AG09309 (cell line): ENCODE measurements at places on chromosomes 5 and 9.
A peak's percentile ranks its signal among the peaks of the same experiment; 100 is the strongest.

GRCh38 chr5:163614787-163615186 is 109.4 kb downstream of the MAT2B start:
- no peak for DNase-seq

DNA sequence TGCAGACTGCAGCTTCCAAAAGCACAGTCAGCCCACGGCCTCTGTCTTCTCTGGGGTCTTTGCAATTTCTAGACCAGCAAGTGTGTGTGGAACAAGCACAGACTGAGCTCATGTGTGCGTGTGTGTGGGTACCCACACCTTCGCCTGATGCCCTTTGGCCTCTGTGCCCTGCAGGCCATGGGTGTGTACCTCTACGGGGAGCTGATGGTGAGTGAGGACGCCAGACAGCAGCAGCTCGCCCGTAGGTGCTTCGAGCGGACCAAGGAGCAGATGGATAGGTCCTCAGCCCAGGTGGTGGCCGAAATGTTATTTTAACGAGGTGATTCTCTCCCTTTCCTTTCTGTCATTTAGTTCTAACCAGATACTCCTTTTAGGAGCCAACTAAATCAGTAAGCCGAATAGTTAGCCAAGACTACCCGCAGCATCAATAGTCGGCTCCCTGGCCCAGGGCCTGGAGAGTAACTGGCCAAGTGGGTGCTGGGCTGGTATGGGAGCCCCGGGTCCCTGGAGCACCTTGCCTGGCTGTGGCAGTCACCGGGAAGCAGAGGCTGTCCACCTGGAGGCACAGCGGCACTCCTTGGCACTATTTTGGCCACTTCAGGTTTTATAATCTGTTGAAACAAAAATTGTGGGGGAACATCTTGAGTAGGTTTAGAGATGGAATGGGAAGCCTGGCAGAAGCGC is 235.0 kb downstream of the FANCC start:
- no peak for DNase-seq

DNA sequence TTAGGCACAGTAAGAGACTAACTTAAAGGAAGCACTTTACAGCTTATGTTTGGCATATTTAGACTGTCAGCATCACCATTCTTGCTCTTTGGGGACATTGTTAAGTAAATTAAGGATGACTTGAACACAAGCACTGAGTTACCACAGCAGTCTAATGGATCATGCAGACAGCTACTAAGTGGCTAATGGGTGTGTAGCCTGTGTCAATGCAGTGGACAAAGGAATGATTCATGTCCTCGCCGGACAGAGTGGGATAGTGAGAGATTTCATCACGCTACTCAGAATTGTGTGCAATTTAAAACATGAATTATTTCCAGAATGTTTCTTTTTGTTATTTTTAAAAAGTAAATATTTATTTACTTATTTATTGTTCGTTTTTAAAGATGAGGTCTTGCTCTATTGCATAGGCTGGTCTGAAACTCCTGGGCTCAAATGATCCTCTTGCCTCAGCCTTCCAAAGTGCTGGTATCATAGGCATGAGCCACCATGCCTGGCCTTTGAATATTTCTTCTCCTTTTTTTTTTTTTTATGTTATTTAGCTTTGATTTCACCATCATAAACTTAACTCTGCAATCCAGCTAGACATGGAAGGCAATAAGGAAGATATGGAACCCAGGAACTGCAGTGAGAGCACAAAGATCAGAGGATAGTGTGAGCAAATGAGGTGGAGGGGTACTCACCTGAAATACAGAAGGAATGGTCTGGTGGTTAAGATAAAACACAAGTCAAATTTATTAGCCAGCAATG is 53.0 kb upstream of the KLF4 start:
- DNase-seq, result no peak

GRCh38 chr5:140855772-140856674 is at the start of gene PCDHA10:
Gene PCDHA10 (plus strand): TSS chr5:140855897. CDS start chr5:140856049, 152 bp downstream.
- DNase-seq, result no peak

- no peak for DNase-seq
Measured at GRCh38 chr5:119323601-119324000, 32.2 kb upstream of the TNFAIP8 start.

GRCh38 chr9:34227445-34227844 is 48.6 kb downstream of the UBAP1 start:
- DNase-seq, result peak; percentile 34

DNA sequence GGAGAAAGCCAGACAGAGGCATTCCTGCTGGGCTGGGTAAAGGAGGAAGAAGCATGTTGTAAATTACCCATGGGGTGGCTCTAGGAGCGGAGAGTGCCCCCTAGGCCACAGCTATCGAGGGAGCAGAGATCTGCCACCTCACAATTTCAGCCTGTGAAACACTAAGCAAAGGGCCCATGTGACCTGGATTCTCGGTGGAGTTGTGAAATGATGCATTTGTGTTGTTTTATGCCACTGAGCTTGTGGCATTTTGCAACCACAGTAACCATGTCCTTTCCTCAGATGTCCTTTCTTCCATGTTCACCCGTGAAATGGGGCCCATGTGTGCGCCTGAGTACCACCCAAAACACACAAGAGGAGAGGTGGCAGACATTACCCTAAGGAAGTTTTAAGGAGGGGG is 159.3 kb downstream of the SYK start:
- no peak for DNase-seq

DNA sequence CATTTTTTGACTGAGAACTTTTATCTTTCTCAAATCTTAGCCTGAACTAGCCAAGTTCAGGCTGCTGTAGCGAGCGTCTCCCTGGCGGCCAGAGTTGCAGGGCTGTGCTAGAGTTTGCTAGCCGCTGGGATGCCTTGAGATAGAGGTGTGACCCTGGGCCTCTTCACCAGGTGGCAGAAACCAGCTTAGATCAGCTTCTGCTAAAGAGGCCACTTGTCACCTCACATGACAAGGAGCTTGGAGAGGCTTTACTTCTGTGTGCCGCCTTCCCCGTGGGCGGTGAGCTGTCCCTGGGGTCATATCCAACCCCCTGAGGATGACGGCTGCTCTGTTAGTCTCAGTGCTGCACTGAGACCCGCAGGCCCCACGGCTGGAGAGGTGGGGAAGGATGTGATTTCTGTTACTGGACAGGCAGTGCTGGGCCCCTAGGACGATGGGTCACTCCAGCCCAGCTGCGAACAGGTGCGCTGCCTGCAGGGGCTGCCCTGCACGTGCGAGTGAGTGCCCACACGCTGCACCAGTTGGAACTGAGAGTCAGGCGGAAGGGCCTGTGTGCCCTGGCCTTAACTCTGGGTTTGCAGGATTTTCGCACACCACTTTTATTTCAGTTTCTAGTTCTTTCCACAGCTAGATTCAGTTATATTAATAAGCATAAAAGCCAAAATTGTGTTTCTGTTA is 63.8 kb downstream of the EHMT1 start:
- DNase-seq, result no peak

- peak; percentile 35 for DNase-seq
Measured at GRCh38 chr5:96752341-96753016, 55.3 kb downstream of the ERAP1 start.

- DNase-seq, result no peak
Measured at GRCh38 chr9:4298255-4299004, 1.4 kb downstream of the GLIS3 start.

- DNase-seq, result no peak
Measured at GRCh38 chr9:12595400-12595799, 97.8 kb upstream of the TYRP1 start.

DNA sequence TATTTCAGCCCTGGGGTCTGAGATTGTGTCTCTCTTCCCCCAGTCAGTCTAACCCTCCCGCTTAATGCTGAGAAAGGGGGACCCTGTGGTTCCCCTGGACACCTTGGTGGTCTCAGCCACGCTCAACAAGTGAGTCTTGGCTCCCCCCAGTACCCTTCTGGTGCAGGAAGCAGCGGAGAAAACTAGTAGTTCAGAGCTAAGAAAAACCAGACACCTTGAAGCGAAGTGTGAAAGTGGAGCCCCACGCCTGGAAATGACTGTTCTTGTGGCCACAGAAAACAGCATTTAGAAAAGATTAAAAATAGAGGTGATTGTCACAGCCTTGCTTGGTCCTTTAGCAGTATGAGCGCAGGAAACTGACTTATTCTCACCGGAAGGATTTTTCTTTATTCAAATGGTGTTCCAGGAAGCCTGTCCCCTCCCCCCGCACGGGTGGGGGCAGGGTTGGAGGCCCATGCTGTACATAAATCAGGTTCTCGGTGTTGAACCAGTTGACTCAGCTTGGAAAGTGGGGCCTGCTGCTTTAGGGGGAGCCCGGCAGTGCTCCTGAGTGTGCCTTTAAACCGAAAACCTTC is 8.1 kb downstream of the ARPC5L start:
- no peak for DNase-seq

DNA sequence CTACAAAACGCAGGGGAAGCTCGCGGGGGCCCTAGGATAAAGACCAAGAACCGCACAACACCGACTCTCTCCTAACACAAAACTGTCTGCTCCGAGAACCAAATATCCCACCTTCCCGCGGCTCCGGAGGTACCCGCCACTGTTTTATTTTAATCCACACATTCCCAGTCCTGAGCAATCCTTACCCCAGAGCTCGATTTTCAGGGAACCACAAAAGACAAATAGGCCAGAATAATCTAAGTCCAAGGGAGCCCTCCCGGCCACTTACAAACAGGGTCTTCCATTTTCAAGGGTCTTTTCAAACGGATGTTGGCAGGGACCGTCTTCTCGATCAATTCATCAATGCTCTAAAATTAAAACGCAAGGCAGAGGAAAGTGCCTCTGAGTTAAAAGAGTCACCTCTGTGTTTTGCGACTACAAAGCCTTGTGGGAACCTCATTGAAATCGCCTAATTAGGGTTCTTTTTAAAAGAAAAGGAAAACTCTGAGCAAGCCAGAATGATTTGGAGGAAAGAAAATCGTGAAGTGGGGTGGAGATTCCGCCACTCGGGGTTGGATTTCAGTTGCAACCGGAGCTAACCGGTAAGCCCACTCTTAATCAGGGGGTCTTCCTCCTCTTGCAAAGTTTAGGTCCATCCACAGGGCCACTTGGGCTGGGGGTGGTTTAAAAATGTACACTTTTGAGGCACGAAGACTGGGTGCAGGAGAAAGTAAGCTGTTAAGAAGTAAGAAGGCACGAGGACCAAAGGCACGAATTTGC is 1.0 kb downstream of the GLDC start:
- DNase-seq, result no peak

- no peak for DNase-seq
Measured at GRCh38 chr9:136117916-136118319, 757 bp downstream of the TMEM250 start.

- no peak for DNase-seq
Measured at GRCh38 chr5:76180814-76181805, 97.9 kb downstream of the SV2C start.

DNA sequence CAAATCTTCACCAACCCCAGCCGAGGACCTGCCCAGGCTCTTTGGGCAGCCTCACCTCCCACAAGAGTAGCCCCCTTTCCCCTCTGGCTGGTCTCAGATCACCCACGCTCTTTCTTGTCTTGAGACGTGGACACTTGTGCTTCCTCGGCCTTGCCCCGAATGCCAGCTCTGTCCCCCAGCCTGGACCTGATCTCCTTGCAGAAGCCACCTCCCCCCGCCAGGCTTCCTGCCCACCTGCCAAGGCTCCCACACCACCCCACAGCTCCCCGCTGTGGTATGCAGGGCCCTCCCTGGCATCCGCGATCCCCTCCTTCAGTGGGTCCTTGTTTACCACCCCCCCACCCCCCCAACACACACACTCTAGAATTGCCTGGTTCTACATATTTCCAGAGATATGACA is 133.7 kb downstream of the ROR2 start:
- no peak for DNase-seq

GRCh38 chr9:127887792-127888191 is 10.3 kb upstream of the AK1 start:
- DNase-seq, result no peak

DNA sequence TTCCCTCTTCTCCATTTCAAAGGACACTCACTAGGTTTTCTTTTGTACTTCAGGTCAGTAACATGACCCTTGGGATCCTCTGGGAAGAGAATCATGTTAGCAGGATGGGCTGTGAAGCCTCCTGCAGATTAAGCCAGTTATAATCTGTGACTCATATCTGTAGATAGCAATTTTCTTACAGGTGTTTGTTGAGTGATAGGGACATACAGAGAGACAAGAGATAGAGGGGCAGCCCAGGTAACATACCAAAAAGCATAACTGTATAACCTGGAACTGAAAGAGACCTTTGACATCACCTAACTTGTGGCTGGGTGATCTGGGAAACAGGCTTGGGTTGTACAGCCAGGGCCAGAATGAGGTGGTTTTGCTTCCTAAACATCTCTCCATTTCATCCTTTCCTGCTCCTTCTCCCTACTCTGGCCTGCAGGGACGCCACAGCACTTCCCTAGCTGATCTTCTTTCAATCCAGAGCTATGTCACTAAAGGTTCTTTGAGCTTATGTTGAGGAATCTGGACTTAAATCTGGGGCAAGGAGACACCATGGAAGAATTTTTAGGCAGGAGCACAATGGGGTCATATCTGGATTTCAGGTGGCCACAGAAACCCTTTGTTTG is 21.0 kb upstream of the PPARGC1B start:
- DNase-seq, result no peak

- no peak for DNase-seq
Measured at GRCh38 chr9:128144239-128145181, 4.7 kb upstream of the LCN2 start.

GRCh38 chr5:32369542-32370155 is 56.9 kb upstream of the MTMR12 start:
- no peak for DNase-seq

- DNase-seq, result no peak
Measured at GRCh38 chr5:111251921-111252320, 27.7 kb downstream of the CAMK4 start.

GRCh38 chr5:54669845-54670244 is 152.3 kb downstream of the SNX18 start:
- DNase-seq, result no peak

DNA sequence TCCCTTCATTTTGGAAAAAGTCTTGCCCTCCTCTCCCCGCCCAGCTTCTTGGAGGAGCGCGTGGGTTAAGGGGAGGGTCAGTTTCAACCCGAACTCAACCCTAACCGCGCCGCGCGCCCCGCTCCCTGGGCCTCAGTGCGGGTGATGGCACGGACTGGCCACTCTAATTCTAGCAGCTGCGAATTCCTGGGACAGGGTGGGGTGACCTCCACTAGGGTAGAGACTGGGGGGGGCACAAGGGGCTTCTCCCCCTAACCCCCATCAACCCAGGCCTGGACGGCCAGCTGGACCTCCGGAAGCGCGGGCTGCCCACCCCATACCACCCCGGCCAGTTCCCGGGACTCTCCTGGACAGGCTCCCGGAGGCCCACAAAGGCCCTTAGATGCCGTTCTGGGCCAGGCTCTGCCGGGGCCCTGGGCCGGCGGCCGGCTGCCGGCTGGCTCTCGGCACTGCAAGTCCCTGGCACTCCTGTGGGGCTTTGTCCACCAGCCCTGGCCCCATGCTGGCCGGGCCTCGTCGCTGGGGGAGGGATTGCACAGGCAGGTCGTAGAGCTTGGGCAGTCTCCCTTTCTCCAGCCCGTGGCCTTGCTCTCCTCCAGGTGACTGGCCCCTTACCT is 7.2 kb upstream of the PSD2 start:
- DNase-seq, result no peak

DNA sequence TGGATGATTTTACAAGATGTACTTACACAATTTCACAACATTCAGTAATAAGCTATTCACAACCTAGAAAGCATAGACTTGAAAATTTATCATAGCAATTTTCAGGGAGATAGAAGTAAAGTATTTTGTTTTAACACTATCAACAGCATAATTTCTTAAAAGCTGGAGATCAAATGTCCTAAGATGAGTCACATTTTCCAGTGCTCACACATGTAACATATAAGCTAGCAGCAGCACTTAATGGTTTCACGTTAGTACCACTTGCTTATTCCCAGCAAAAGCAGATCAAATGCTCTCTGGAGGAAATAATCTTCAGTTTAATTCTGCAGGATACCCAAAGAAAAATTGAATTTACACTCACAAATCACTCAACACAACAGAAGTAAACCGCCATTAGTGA is 6.5 kb downstream of the OR13C8 start:
- DNase-seq, result no peak

- DNase-seq, result no peak
Measured at GRCh38 chr5:60551250-60551649, 148.7 kb downstream of the DEPDC1B start.
